ENCODE measurements at places on chromosomes 3 and 15.
A peak's percentile ranks its signal among the peaks of the same experiment; 100 is the strongest.

GRCh38 chr15:33089878-33090757, 104.4 kb downstream of the FMN1 start:
- DNase-seq = peak; percentile 90

DNA sequence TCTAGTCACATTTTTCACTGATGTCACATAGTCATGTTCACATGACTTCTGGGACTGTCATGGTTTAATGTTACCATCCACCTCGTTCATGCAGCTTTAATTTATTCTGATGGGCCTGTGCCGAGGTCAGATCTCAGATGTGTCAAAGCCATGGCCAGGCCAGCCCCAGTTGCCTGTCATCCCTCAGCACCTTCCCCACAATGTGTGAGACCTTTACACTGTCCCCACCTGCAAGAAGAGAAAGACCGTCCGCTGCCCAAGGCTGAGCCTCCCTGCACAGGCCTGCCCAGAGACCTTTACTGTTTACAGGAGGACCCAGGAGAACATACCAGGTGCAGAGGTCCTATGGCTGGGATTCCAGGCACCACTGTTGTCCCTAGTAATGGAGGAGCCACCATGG, 12.8 kb upstream of the KLF15 start:
- no peak for DNase-seq

GRCh38 chr3:71859123-71859519, 74.2 kb upstream of the PROK2 start:
- DNase-seq = peak; percentile 10

DNA sequence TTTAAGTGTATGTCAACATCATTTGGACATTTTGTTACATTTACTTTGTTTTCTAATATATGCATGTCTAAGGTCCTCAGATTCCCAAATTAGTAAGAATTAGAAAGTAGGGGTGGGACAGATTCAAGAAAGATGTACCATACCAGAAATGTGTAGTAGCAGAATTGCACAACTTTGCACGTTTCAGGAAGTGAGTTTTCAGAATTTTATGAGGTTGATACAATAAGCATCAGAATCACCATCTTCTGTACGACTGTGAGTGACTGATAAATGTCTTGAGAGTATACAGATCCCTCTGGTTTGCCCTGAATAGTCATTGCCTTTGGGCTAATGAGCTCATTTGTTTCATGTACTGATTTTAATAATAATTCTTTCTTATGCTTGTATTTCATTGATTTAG, 9.3 kb downstream of the ARIH2 start:
- no peak for DNase-seq

DNA sequence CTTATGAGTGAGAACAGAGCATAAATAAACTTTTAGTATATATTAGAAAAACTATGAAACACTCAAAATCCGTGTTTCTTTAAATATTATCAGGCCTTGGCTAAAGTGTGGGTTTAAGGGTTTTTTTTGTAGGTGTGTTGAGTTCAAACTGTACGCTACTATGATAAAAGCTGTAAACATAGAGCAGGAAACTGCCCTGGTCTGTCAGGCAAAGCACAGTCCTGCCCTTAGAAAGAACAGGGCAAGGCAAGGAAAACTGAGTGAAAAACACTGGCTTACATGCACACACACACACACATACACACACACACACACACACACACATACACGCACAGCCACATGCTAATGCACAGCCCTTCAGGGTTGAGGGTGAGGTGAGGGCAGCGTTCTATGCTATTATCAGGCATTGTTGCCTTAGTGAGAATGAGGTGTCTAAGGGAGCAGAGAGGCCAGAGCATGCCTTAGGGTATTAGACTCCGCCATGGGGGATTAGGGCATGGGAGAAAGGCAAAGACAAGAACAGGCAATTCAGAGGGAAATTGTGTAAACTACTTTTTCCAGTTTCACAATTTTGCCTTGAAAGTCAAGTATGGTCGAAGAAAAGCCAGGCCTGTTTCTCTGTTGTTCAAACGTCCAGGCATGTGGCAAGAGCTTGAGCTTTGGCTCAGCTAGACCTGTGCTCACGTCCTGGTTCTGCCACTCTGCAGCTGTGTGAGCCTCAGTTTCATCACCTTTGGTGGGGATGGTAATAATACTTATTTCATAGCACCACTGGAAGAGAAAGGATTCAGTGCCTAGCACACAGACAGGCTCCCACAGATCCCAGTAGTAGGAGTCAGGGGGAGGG, 36.3 kb upstream of the TPM1 start:
- no peak for DNase-seq

- no peak for DNase-seq
Observed at GRCh38 chr15:74396146-74396438, 28.6 kb upstream of the CYP11A1 start.

- DNase-seq = peak; percentile 54
Observed at GRCh38 chr3:54888873-54889272, 39.0 kb downstream of the LRTM1 start.

GRCh38 chr3:49133226-49133951, 539 bp upstream of the LAMB2 start:
- DNase-seq = peak; percentile 96

- no peak for DNase-seq
Observed at GRCh38 chr3:175179055-175179454, 319.9 kb downstream of the NAALADL2 start.

- DNase-seq = no peak
Observed at GRCh38 chr3:177976241-177976640, 560.0 kb upstream of the KCNMB2 start.

- no peak for DNase-seq
Observed at GRCh38 chr3:173008978-173009377, 132.1 kb downstream of the SPATA16 start.

DNA sequence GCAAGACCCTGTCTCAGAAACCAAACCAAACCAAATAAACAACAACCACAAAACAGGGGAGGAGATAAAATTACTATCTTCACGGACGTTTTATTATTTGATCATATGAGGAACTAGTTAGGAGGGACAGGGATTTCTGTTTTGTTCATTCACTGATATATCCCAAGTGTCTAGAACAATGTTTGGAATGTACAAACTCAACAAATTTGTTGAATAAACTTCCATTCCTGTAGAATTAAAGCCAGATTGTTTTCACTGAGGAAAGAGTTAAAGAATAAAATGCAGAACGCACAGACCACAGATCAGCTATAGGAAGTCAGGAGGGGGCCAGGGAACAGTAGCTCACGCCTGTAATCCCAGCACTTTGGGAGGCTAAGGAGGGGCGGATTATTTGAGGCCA, 6.5 kb upstream of the STRC start:
- peak; percentile 5 for DNase-seq

DNA sequence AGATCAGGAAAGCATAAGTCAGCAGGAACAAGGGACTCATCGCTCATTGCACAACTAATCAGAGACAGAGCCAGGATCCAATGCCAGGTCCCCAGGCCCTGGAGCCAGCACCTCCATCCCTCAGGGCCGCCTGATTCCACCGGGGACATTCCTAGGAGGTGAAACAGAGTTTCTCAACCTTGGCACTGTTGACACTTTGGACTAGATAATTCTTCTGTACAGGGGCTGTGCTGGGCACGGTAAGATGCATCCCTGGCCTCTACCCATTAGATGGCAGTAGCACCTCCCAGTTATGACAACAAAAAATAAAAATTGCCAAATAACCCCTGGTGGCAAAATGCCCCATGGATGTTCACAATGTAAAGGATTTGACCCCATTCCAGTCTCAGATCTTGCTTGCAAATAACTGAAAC, 127.7 kb downstream of the MTHFS start:
- DNase-seq = peak; percentile 19

DNA sequence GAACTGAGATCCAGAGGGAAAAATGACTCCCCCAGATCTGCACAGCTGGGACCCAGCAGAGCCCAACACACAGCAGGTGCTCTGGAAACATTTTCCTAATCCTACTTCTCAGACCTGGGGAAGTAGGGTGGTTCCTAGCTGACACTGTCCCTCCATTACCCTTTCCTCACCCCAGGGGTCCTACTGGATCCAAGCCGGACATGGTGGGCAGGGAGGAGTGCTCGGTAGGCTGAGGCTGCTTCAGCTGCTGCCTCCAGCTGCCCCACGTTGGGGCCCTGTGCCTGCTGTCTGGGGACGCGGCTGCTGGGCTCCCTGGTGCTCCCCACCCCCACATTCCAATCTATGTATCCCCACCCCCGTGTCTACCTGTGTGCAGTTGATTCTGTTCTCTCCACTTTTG, 29.8 kb upstream of the SLC6A6 start:
- DNase-seq = no peak

- DNase-seq = no peak
Observed at GRCh38 chr15:82830427-82831173, 21.2 kb downstream of the WHAMM start.

DNA sequence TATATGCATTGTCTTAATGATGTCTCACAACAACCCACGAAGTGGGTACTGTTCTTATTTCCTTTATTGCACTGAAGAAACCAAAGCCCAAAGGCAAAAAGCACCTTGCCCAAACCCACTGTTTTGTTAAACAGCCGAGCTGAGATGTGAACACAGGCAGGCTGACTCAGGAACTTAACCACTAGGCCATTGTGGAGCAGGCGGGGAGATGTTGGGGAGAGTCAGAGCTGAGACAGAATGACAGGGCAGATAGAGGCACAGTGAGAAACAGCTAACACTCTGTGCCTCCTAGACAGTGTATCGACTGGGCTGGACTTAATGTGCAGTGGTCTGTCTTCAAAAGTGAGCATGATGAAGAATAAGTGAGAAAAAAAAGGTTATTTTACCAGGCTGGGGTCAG, 56.5 kb downstream of the RPLP1 start:
- no peak for DNase-seq

Measured in adipocyte (in vitro differentiated cells).